ENCODE measurements at places on chromosomes 6 and 20.

DNA sequence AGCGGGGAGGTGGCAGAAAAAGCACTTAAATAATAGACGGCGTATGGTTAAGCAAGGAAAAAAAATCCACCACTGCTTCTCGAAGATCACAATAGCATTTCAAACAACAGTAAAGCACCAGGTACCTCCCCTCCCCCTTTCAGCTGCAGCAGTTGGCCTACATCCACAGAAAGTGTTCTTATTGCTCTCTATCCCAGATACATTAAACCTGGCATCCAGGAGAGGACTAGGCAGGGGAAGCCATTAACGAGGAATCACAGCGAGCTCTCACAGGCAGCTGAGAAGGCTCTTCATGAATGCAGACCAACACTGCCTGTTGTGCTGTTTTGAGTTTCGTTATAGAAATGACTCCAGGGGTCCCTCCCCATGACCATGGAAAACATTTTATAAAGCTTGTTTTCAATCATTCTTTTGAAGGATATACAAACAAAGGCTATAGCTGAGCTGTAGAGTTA, 11.8 kb downstream of the FYN start:
- DNase-seq = no peak

GRCh38 chr20:44728801-44729443, 13.8 kb downstream of the CCN5 start:
- DNase-seq = no peak

DNA sequence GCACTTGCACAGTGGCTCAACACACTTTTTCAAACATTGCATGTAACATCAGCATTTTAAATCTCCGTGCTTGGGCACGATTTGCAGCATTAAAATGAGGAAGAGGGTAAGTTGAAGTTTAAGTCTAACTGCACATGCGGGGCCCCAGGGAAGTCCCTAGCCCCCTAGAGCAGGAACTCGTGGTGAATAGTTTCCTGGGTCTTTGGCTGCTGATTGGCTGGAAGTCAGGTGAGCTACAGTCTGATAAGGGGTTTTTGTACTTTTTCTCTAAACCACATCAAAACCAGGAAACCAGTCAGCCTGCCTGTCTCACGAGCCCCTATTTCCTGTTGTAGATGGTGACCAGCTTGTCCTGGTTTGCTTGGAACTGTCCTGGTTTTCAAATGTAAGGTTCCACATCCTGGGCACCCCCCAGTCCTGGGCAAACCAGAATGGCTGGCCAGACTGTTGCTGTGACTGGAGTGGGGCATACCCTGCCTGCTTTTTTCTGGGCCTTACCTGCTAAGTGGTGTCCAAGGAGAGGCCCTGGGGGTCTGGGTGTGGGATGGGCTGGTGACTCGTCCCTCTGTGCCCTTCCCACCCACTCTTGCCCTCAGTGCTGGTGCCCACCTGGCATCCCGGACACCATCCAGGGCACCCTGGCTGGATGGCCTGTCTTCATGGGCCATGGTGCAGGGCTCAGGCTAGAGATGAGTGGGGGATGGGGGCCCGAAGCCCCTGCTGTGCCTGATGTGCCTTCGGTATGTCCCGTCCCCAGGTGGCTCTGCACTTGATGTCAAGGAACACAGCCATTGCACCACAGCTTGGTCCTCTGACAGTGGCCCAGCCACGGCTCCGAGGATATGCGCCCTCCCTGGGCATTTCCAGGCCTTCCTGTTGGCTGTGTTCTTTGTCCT, 31.8 kb downstream of the SUN5 start:
- DNase-seq = no peak

DNA sequence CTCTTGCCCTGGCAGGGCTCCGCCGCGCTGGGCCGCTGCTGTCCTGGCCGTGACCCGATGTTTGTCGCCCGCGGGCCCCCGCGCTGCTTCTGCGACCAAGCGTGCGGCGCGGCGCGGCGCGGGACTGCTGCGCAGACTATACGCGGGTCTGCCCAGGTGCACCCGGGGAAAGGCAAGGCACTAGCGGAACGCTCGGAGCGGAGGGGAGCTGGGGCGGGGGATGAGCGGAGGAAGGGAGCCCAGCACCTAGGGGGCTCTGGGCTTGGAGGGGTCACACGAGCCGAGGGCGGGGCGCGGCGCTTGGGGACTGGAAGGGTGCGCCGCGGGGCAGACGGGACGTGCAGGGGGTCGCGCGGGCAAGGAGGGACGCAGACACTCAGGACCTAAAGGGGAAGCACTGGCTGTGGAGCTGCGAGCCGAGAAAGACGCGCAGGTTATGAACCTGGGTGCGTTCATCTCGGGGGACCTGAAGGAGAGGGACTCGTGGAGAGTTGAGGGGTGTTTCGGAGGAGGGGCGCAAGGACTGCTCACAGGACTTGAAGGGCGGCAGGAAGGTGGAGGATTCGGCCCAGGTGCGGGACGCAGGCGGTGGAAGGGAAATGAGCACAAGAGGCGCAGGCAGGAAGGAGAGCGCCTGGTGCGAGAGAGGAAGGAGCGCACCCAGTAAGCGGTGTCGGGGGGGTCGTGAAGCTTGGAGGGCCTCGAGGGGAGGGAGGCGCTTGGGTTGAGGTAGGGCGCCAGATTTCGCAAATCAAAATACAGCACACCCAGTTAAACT, 40.8 kb upstream of the ZNFX1 start:
- no peak for DNase-seq

GRCh38 chr20:58140787-58141425, 87.5 kb downstream of the ANKRD60 start:
- no peak for DNase-seq
